SK-N-SH (cell line): ENCODE measurements at places on chromosomes 3 and 15.

DNA sequence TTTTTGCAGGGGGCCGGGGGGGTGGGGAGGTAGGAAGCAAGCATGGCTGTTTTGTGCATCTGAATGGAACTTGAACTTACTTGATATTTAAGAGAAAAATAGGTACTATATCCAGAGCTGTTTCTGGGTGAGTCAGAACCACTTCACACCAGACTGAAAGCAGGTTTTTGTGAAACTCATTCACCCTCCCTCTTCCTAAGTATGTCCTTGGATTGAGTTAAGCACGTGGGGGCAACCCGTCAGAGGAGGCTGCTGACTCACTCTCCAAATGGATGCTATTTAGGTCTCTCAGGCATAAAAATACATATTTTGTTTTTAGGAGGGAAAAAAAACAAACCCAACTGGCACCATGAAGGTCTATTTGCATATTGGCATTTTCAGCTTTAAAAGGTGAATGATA lies 270.3 kb downstream of the RYR3 start:
- no peak for DNase-seq

DNA sequence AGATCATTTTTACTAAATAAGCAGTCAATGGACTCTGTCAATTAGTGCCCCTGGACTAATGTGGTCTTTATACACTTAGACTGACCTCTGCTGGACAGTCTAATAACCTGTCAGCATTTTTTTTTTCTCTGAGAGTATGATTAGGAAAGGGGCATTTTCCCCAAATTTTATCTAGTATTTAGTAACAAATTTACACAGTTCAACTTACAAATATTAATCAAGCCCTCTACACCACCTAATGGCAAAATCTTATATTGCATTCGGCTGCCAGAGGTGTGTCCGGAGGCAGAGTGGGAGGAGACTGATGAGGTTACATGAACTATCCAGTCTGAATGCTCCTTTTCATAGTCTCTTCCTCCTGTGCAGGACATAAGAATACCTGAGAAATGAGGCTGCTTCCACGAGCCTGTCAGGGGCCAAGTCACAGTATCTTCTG lies 36.0 kb upstream of the COLQ start:
- DNase-seq = peak; percentile 58

- no peak for DNase-seq
Measured at GRCh38 chr3:25507811-25508210, 79.7 kb downstream of the RARB start.

GRCh38 chr3:181487236-181487978 lies 224.3 kb upstream of the SOX2 start:
- no peak for DNase-seq

GRCh38 chr15:77282333-77282732 lies 137.6 kb downstream of the PEAK1 start:
- no peak for DNase-seq

- no peak for DNase-seq
Measured at GRCh38 chr3:15923640-15924405, 126.0 kb upstream of the ANKRD28 start.

- no peak for DNase-seq
Measured at GRCh38 chr3:66261355-66261754, 40.6 kb downstream of the SLC25A26 start.

- no peak for DNase-seq
Measured at GRCh38 chr15:90868261-90868689, at the start of gene FURIN. Gene FURIN, plus strand, starts transcription at chr15:90868588. Its CDS starts 7,153 bp downstream, at chr15:90875741.

- DNase-seq = peak; percentile 7
Measured at GRCh38 chr15:35618260-35619188, 72.6 kb upstream of the DPH6 start.

GRCh38 chr15:49255966-49256759 lies 86.1 kb downstream of the GALK2 start:
- DNase-seq = no peak

DNA sequence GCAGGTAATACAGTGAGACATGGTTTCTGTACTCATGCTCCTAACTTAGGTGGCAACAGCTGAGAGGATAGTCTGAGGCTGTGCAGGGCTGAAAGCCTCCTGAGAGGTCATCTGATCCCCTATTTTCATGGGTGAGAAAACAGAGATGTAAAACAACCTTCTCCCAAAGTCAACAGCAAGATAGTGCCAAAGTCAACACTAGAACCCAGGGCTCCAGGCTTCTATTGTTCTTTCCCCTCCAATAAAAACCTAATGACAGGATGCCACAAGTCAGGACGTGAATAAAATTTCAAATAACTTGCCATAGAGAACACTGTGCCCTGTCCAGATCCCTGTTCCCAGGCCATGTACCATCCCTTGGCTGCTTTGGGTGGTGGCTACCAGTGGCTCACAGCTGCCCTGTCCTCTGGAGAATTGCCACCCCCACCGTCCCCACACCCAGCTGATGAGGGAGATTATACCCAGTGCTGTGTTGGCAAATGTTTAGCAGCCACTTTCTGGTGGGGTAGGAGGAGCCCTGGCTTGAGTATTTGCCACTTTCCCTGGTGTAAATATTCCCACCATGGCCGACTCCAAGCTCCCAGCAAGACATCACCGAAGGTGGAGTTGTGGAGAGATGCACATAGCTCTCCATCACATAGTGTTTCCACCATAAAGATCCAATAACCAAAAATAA lies 54.8 kb downstream of the SRGAP3 start:
- no peak for DNase-seq

DNA sequence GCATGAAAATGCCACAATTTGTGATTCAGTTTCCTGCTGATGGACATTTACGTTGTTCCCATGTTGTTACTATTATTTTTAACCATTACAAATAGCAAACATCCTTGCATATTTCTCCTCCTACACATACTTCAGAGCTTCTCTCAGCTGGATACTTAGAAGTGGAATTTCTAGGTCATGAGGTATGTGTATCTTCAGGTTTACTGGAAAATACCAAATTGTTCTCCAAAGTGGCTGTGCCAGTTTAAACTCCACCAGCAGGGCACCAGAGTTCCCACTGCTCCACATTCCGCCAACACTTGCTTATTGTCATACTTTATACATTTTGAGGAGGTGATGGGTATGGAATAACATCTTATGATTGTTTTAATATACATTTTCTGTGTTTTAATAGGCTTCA lies 45.7 kb downstream of the PRR23E start:
- DNase-seq = no peak

DNA sequence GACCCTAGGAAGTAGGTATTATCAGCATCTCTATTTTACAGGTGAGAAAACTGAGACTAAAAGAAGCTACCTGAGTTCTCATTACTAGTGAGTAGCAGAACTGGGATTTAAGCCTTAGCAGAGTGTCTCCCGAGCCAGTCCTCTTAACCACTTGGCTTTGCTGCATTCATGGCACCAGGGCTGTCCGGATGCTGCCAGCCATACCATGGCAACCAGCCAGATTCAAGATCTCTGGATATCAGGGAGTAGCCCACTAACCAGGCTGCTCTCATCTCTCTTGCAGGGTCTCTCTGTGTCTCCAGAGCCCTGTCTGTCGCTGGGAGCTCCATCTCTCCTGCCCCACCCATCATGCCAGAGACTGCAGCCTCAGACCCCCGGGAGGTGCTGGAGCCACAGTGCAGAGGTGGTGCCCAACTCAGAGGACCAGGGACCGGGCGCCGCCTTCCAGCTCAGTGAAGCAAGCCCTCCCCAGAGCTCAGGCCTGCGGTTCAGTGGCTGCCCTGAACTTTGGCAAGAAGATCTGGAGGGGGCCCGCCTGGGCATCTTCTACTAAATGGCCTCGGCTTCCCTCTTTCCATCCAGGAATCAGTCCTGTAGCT lies 1.7 kb downstream of the MESP2 start:
- DNase-seq = peak; percentile 67

- DNase-seq = no peak
Measured at GRCh38 chr3:73762855-73763254, 138.1 kb upstream of the PDZRN3 start.

- DNase-seq = no peak
Measured at GRCh38 chr3:126098391-126098858, 14.5 kb upstream of the SLC41A3 start.
